Testis (tissue), 5 donors: ENCODE measurements at places on chromosomes 3 and 15. TPM values are rescaled to one million over a fixed set of nuclear protein-coding genes. Genes with fewer than 3 reads are reported as not detected.

The PLA2G4E gene
- 0.67 TPM for polyA plus RNA-seq

DNA sequence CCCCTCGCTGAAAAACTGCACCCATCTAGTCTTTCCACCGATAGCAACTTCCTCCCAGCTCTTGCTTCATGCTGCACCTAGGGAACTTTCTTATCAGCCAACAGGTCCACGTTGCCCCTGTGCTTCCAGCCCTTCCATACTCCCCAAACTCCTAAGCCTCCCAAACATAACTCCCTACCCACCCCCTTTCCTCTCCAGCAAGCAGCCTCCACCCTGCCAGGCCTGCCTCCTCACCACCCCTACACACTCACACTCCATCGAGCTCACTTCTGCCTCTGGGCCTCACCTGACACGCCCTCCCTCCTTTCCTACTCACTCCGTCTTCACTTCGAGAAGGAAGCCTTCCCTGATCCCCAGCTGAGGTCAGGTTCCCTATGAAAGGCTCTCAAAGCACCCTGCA lies 8.1 kb downstream of the INSYN1 start:
- no peak for DNase-seq

GRCh38 chr3:11739706-11740105 lies 96.0 kb upstream of the VGLL4 start:
- peak; percentile 28 for DNase-seq

The HIGD2B gene
- 10.2 TPM for polyA plus RNA-seq
